DMS53 (cell line): ENCODE measurements at places on chromosomes 2 and 18.

- no peak for DNase-seq
Observed at GRCh38 chr2:160835166-160835565, 325.1 kb upstream of the TANK start.

DNA sequence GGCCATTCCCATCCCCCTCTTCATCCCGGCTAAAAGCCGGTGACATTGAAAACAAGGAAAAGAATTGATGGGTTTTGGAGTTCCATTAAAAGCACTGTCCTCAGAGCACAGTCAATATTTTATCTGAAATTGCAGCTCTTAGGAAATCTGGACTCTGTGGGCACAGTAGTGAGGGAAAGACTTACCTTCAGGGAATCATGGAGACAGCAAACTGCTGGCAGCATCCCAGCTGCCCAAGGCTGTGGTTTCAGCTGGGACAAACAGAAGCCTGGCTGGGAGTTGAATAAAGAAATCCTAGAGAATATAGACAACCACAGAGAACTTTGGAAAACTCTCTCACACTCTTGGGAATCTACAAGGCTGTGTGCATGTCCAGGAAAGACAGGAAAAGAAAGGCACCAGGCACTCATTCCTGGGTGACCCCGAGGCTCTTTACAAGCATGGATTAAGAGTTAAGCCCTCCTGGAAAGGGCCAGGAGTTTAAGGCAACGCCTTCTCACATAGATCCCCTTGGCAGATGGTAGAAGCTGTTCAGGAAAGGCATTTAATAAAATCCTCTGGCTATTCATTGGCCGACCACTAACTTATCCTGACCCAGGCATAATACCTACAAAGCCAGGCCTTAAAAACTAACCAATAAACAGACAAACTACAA lies 255.1 kb downstream of the MYT1L start:
- DNase-seq, result no peak

- no peak for DNase-seq
Observed at GRCh38 chr2:181268174-181268867, 188.9 kb upstream of the ITGA4 start.

GRCh38 chr2:70357684-70358071 lies 55.8 kb upstream of the FAM136A start:
- no peak for DNase-seq

GRCh38 chr18:35680139-35680551 lies 98.6 kb downstream of the GALNT1 start:
- no peak for DNase-seq

- DNase-seq, result no peak
Observed at GRCh38 chr18:2087877-2088673, 483.2 kb downstream of the METTL4 start.

- peak; percentile 99 for DNase-seq
Observed at GRCh38 chr2:109170645-109171044, 41.6 kb downstream of the SH3RF3 start.

DNA sequence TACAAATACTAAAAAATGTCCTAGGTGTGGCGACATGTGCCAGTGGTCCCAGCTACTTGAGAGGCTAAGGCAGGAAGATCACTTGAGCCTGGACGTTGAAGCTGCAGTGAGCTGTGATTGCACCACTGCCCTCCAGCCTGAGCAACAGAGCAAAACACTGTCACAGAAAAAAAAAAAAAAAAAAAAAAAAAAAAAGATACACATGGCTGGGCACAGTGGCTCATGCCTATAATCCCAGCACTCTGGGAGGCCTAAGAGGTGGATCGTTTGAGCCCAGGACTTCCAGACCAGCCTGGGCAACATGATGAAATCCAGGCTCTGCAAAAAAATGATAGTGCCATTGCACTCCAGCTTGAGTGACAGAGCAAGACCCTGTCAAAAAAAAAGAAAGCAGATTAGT lies 13.7 kb downstream of the KANSL1L start:
- no peak for DNase-seq
